CD4-positive, CD25-positive, alpha-beta regulatory T cell (primary cell): ENCODE measurements at places on chromosomes 16 and 17. TPM values are rescaled to one million over a fixed set of nuclear protein-coding genes. Genes with fewer than 3 reads are reported as not detected.

Gene PLA2G10
- not detected for polyA plus RNA-seq

Gene CES3
- 0.27 TPM for polyA plus RNA-seq

Gene ITPRIPL2
- 0.18 TPM for polyA plus RNA-seq

Gene EVI2A
- polyA plus RNA-seq: 61.4 TPM

Gene PABPN1L
- not detected for polyA plus RNA-seq

Gene KCNH4
- not detected for polyA plus RNA-seq

Gene AOC3
- not detected for polyA plus RNA-seq

Gene PDIA2
- not detected for polyA plus RNA-seq

Gene COG7
- 9.2 TPM for polyA plus RNA-seq

Gene SLC47A1
- polyA plus RNA-seq: 1.0 TPM

Gene KRTAP4-3
- polyA plus RNA-seq: not detected

Gene PPM1E
- polyA plus RNA-seq: not detected

Gene PRPSAP2
- polyA plus RNA-seq: 45.8 TPM

Gene PPP1R1B
- polyA plus RNA-seq: not detected

Gene EPOP
- polyA plus RNA-seq: not detected

Gene ADAD2
- 0.25 TPM for polyA plus RNA-seq

Gene SLC6A2
- polyA plus RNA-seq: not detected

Gene CENPT
- 13.5 TPM for polyA plus RNA-seq

Gene TM4SF5
- polyA plus RNA-seq: not detected

Gene BCAR1
- not detected for polyA plus RNA-seq

Gene CNTD1
- 0.42 TPM for polyA plus RNA-seq

Gene OR1A1
- polyA plus RNA-seq: not detected

Gene SOX15
- not detected for polyA plus RNA-seq

Gene NPIPA8
- 0.55 TPM for polyA plus RNA-seq

Gene ZFHX3
- polyA plus RNA-seq: not detected

Gene RAB37
- polyA plus RNA-seq: 89.3 TPM

Gene ZNF18
- 12.8 TPM for polyA plus RNA-seq
